ENCODE measurements at places on chromosomes 13 and 19.

DNA sequence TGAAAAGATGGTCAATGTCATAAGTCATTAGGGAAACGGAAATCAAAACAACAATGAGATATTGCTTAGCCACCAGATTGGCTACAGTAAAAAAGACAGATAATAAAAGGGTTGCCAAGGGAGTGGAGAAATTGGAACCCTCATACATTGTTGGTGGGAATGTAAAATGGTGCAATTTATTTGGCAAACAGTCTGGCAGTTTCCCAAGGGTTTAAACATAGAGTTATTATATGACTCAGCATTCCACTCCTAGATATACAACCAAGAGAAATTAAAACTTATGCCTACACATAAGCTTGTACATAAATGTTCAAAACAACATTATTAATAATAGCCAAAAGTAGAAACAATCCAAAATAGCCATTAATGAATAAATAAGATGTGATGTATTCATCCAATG lies 9.9 kb upstream of the ZNF227 start:
- no peak for DNase-seq

- DNase-seq: no peak
These were observed 5.0 kb downstream of the ADAT3 start for GRCh38 chr19:1910177-1910576.

GRCh38 chr19:46256855-46257254 lies 27.3 kb downstream of the IGFL1 start:
- DNase-seq: no peak

- no peak for DNase-seq
These were observed 6.3 kb upstream of the HCN2 start for GRCh38 chr19:583198-583967.

GRCh38 chr19:5083547-5083965 lies 114.6 kb downstream of the KDM4B start:
- peak; percentile 51 for DNase-seq

- no peak for DNase-seq
These were observed 144.5 kb downstream of the RGCC start for GRCh38 chr13:41601718-41602445.

GRCh38 chr13:77009011-77009410 lies 17.1 kb downstream of the CLN5 start:
- DNase-seq: no peak

- DNase-seq: no peak
These were observed 26.9 kb upstream of the TMEM160 start for GRCh38 chr19:47075179-47075810.

DNA sequence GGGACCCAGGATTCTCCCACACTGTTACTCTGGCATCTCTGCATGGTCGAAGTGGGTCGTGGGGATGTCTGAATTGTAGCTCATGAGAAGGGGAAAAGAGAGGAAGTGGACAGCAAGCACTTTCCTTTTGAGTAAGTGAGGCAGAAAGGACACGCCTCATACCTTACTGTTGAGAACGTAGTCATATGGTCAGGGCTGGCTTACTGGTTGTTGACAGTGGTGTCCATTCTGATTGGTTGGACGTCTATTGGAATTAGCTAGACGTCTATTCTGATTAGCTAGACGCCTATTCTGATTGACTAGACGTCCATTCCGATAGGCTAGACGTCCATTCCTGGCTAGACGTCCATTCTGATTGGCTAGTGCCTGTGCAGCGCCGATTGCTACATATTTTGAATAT lies 12.4 kb downstream of the GRIN2D start:
- no peak for DNase-seq

GRCh38 chr19:58346961-58347929 lies 6.0 kb downstream of the A1BG start:
- DNase-seq: peak; percentile 54

GRCh38 chr19:44800461-44800860 lies 8.4 kb upstream of the BCAM start:
- peak; percentile 86 for DNase-seq

GRCh38 chr19:18456974-18457373 lies 19.0 kb upstream of the ISYNA1 start:
- peak; percentile 88 for DNase-seq

DNA sequence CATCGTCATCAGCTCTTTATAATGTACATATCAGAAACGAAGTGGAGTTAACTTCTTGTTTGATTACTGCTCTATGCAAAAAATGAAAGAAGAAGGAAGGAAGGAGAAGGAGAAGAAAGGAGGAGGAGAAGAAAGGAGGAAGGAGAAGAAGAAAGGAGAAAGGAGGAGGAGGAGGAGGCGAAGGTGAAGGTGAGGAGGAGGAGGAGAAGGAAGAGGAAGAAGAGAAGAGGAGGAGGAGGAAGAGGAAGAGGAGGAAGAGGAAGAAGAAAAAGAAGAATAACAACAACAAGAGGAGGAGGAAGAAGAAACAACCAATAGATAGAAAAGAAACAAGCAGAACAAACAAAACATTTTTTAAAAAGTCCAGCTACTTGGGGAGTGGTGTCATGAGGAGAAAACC lies 13.1 kb downstream of the NUFIP1 start:
- DNase-seq: no peak

GRCh38 chr13:51154029-51154555 lies 43.0 kb upstream of the C13orf42 start:
- no peak for DNase-seq

- no peak for DNase-seq
These were observed 377 bp downstream of the CA11 start for GRCh38 chr19:48645620-48646000.

- DNase-seq: no peak
These were observed 18.6 kb downstream of the FCGBP start for GRCh38 chr19:39915848-39916215.

DNA sequence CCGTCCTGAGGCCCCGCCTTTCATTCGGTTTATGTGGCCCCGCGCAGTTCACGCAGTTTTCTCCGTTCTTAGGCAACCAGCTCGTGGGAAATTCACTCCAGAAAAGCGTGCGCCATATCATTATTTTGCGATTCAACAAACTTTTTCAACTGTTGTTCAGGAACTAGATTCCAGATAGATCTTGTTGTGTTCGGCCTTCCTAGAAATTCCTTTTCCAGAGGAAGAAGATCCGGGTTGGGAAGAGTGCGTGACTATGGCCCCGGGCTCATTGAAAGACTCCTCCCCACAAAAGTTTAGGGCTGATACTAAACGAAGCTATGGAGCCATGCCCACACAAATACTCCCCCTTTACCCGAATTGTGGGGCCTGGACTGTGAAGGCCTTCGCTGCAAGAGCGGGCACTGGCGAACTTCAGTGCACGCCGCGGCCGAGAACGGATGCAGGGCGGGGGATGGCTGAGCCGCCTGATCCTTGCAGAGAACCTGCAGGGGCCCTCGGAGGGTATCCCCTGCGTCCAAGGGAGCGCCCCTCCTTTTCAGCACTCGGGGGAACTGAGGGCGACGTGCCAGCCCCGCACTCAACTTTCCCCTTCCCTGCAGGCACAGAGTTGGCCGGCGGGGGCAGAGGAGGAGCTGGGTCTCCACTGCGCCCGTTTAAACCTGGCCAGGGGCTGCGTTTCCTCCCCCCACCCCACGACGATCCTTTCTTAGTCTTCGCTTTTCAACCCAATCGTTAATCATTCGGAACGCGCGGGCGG lies 904 bp upstream of the SOX1 start:
- DNase-seq: no peak

DNA sequence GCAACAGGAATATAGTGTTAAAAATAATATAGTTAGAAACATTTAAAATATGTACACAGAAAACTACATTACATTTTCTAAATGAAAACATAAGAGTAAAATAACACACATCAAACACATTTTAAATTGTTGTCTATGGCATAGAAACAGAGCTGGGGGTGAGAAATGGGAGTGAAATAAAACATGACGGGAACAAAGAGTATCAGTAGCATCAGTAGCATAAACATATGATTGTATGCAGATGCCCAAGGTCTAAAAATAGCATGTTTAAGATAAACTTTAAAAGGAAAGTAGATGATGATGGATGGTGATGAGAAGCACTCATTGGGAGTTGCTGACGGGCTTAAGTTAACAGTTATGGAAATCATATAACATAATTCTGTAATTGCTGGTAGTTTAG lies 1221.7 kb upstream of the SPRY2 start:
- DNase-seq: no peak

GRCh38 chr19:53085496-53085895 lies 17.7 kb downstream of the ZNF160 start:
- no peak for DNase-seq

DNA sequence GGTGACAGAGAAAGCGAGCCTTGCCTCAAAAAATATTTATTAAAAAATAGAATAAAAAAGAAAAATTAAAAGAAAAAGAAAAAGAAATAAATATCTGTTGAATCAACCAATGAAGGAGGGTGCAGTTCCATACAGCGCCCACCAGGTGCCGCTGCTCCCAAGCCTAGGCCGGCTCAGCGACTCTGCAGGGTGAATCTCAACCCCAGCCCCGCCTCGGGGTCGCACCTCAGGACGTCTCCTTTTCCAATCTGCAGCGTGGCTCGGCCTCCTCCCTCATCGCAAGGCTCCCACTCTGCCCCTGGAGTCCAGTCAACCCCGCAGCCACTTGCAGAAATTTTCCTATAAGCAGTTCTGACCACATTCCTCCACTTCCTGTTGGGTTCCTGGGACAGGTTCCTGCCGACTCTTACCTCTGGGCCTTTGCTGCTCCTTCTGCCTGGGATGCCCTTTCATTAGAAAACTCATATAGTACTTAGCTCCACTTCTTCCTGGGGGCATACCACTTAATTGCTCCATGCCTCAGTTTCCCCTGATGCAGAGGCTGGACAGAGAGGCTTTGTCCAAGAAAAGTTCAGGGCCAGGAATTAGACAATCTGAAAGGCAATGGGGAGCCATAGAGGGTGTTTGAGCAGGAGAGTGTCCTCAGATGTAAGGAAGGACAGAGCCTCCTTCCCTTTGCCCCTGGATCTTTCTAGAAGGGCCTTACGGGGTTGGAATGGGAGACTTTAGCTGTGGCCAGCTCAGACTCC lies 24.3 kb downstream of the NFILZ start:
- DNase-seq: peak; percentile 64

GRCh38 chr19:31294189-31294588 lies 55.0 kb downstream of the TSHZ3 start:
- no peak for DNase-seq

DNA sequence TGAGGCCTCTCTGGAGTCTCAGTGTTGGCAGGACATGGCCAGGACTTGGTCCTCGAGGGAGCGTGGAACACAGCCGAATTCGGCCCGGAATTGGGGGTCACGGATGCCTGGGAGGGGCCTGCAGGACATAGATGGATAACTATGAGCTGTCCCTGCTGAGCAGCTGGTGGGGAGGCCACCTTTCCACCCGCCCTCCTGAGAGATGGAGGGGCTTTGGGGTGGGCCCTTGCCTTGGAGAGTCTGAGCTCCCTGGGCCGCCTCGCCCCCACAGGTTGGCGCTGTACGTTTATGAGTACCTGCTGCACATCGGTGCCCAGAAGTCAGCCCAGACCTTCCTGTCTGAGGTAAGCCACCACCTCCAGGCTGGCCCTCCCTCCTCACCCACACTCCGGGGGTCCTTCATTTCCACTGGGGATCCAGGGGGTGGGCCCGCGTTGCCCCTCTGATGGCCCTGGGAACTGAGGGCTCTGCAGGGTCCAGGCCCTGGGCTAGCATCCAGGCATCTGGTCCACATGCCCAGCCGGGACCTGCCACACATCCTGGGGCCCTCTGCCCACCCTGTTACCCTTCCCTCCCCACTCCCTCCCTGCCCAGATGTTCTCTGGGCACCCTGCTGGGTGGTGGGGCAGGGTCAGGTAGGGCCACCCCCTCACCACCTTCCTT lies 8.0 kb downstream of the SSBP4 start:
- DNase-seq: peak; percentile 57

DNA sequence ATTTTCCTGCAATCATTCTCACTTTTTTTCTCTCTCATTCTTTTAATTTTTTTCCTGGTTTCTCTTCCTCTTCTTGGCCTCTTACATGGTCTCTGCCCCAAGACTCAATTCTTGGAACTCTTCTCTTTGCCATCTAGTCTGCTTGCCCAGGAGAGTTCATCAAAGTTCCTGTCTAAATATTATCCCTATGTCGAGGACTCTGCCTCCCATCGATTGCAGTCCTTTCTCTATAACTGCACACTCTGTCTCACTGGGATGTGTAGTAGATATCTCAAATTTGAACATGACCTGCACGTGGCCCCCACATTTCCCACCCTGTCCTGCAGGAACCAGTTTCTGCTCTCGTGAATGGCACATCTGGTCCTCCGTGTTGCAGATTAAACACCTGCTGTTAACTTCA lies 204.7 kb upstream of the TMTC4 start:
- no peak for DNase-seq

DNA sequence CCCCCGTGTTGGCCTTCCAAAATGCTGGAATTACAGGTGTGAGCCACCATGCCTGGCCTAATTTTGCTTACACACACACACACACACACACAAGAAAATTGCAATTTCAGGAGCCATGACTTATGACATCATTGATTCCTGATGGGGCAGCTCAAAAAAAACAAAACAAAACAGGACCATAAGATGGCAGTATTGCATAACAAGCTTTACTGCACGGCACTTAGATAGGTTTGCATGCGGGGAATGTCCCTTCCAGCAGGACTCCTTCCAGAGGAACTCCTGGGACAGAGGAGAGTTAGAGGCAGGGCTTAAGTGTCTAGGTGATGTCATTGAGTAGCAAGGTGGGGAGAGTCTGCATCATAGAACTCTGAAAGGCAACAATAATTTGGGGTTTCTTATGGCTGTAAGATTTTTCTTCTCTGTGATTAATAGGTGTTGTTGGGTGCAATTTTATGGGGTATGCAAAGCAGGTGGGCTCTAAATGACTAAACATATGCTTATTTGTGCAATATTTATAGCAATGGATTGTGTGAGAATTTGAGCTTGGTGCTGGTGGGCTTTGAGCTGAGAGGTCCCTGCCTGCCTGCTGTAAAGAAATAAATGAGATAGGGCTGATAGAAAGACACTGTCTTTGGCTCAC lies 9.0 kb upstream of the ACSBG2 start:
- no peak for DNase-seq

- no peak for DNase-seq
These were observed 302.1 kb downstream of the DIAPH3 start for GRCh38 chr13:59861676-59862075.

- DNase-seq: no peak
These were observed 6.6 kb upstream of the ZDHHC20 start for GRCh38 chr13:21465710-21466160.

DNA sequence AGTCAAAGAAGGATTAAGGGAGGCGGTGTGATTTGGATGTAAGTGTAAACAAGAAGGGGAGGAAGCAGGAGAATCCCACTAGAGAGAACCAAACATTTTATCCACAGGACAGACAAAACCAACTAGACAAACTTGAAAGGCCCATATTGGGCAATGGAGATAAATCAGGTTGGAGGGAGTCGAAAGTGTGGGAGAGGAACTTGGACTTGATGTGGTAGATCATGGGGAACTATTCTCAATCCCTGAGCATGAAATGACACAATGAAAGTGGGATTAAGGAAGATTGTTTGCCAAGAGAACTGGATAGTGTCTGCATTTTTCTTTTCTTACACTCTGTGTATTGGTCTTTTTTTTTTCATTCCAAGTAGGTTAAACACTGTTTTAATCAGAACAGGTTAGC lies 17.9 kb downstream of the GPR183 start:
- DNase-seq: no peak

DNA sequence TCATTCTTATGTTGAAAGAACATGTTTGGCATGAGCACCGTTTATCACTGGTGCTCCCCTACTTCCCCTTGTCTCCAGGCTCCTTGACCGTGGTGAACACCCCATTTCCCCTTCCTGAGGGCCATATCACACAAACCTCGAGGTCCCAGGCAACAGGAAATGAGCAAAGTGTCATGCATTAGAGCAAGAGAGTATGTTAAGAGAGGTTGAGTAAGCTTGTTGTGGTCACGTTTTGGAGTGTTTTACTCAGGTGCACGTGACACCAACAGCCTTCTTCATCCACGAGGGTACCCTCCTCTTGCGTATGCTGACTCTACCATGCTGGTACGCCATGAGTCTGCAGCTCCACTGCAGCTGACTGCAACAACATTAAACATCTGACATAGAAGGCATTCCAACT lies 482.2 kb upstream of the NBEA start:
- DNase-seq: no peak
